ENCODE measurements at places on chromosomes 7 and 10.

GRCh38 chr10:131314799-131315198 is 3.3 kb upstream of the TCERG1L start:
- no peak for DNase-seq

GRCh38 chr10:92407305-92408016 is 116.5 kb downstream of the MARCHF5 start:
- peak; percentile 12 for DNase-seq

DNA sequence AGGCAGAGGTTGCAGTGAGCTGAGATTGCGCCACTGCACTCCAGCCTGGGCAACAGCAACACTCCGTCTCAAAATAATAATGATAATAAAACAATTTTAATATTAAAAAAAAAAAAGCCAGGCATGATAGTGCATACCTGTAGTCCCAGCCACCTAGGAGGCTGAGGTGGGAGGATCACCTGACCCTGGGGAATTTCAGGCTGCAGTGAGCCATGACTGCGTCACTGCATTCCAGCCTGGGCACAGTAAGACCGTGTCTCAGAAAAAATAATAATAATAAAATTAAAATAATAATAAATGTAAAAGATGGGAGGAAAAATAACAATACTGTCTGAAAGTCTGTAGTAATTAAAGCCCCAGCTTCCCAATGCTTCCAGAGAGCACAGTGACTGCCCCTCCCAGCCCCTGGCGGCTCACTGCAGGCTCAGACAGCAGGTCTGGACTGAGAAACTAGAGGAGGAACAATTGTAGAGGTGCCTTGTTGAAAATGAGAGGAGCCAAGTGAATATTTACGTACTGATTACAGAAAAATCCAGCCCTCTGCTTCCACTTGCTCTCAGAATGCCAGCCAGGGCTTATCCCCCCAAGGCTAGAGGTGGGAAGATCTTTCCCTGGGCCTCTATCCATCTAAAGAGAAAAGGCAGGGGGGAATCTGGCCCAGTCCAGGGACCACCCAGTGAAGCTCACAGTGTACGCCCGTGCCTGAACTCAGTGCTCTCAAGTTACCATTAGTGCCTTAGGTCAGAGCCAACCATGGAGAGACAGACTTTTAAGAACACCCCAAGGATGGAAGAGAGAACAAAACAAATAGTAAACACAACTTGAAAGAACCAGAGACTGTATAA is 112.8 kb downstream of the PARD3 start:
- no peak for DNase-seq

- no peak for DNase-seq
Measured at GRCh38 chr7:110897538-110897937, 193.4 kb upstream of the LRRN3 start.

- DNase-seq = no peak
Measured at GRCh38 chr7:114392686-114393085, 21.9 kb upstream of the FOXP2 start.

GRCh38 chr7:3042861-3043489 is 692 bp downstream of the CARD11 start:
- no peak for DNase-seq

DNA sequence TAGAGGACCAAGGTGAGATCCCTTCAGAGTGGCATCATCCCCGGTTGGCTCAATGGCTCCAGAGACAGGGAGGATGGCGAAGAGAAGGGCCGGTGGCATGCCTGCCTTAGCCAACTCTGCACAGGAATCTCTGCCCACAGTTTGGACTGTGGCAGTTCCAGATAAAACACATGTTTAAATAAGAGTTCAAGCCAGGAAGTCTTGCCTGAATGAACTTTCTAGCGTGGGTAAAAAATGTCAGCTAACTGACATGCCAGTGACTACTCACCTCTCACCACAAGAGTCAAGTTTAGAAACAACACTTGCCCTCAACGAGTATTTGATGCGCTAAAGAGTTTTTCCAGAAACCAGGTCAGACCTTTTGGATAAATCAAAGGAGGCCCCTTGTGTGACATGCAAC is 3.0 kb downstream of the NOD1 start:
- DNase-seq = no peak

DNA sequence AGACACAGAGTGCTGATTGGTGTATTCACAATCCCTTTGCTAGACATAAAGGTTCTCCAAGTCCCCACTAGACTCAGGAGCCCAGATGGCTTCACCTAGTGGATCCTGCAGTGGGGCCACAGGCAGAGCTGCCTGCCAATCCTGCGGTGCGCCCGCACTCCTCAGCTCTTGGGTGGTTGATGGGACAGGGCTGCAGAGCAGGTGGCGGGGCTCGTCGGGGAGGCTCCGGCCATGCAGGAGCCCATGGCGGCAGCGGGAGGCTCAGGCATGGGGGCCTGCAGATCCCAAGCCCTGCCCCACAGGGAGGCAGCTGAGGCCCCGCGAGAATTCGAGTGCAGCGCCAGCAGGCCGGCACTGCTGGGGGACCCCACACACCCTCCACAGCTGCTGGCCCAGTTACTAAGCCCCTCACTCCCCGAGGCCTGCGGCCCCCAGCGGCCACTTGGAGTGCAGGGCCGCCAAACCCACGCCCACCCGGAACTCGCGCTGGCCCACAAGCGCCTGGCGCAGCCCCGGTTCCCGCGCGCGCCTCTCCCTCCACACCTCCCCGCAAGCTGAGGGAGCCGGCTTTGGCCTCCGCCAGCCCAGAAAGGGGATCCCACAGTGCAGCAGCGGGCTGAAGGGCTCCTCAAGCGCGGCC is 7.7 kb upstream of the BET1 start:
- DNase-seq = no peak

DNA sequence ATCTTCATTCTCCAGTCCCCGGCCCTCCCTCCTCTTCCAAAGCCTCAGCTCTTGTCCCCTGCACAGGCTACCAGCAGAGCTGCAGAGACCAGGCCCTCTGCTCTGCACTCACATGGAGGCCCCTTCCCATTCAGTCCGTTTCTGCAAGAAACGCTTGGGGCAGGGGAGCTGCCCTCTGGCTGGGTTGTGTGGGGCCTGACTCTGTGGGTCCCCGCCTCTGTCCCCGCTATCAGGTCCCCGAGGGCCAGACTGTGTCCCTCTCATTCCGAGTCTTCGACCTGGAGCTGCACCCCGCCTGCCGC is 1.5 kb downstream of the PCOLCE start:
- DNase-seq = no peak

- DNase-seq = no peak
Measured at GRCh38 chr10:44125879-44126278, 259.0 kb downstream of the CXCL12 start.

GRCh38 chr7:105924945-105925344 is 38.1 kb upstream of the CDHR3 start:
- DNase-seq = no peak

- no peak for DNase-seq
Measured at GRCh38 chr10:97378933-97379921, 21.9 kb downstream of the RRP12 start.

DNA sequence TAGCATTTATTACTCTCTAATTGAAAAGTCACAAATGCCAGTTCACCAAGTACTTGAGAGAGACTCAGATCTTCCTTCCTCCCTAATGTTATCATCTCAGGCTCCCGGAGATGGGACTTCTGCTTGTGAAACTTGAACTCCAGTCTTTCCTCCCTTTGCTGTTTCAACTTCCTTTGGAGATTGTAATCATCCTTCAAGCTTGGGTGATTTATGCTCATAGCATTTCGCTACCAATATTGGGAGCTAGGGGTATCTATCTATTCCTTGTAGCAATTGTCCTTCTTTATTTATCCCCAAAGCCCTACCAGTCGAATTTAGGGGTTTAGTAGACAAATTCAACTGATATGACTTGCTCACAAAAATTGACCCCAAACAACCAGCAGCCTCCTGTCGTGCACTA is 117.9 kb upstream of the STARD3NL start:
- no peak for DNase-seq

DNA sequence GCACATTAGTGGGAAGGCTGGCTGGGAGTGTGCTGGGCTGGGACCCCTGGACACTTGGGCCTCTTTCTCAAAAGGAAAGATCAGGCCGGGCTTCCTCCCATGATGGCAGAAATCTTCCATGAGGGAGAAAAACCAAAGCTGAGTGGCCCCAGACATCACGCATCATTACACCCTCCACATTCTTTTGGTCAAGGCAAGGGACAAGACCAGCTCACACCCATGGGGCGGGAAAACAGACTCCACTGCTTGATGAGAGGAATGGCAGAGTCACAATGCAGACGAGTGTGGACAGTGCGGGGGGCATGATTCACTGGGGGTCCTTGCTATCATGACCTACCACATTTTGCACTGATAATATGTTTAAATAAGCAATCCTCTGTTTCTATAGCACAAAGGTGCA is 73.3 kb downstream of the CREB3L2 start:
- no peak for DNase-seq

- no peak for DNase-seq
Measured at GRCh38 chr10:23337616-23338015, 7.0 kb downstream of the C10orf67 start.

- no peak for DNase-seq
Measured at GRCh38 chr10:71218651-71219050, 6.3 kb downstream of the UNC5B start.

GRCh38 chr7:2104107-2104710 is 128.5 kb downstream of the MAD1L1 start:
- DNase-seq = peak; percentile 76

DNA sequence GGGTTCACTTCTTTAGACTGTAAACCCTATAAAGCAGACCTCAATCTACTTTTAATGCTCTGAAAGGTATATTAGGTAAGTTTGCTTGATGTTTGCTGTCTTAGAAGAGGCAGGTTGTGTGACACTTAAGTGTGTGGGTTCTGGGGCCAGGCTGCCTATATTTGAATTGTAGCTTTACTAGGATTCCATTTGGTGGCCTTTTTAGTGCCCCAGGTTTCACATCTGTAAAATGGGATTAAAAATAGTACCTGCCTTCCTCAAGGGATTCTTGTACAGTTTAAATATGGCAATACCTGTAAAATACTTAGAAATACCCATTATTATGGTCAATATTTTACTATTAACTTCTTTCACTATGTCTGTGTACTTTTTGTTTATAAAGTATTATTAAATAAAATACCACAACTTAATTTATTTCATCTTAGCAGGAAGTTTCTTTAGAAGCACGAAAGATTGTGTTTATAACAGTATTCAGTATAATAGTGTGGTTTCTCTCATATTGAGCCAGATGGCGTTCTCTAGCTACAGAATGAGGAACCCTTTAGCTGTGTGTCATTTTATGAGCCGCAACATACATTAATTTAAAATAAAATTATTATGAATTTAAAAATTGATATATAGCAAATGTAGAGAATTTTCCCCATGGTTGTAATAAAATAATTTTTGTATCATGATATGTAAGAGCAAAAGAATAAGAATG is 94.2 kb downstream of the CDK14 start:
- DNase-seq = no peak

- DNase-seq = no peak
Measured at GRCh38 chr7:154383045-154383444, 330.8 kb downstream of the DPP6 start.

DNA sequence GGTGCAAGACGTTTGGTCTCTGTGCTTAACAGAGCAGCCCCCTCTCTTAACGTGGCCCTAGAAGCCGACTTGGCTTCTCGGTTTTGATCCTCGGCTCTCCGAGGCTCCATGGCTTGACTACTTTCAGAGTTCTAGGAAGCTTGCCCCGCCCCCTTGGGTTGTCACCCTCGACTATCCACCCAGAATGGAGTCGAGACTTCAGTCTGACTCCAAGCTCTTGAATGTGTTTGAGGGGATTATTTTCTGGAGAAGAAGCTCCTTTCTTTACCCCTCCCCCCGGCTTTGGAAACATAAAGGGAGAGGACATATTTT is 448 bp downstream of the SEC24C start:
- DNase-seq = no peak

DNA sequence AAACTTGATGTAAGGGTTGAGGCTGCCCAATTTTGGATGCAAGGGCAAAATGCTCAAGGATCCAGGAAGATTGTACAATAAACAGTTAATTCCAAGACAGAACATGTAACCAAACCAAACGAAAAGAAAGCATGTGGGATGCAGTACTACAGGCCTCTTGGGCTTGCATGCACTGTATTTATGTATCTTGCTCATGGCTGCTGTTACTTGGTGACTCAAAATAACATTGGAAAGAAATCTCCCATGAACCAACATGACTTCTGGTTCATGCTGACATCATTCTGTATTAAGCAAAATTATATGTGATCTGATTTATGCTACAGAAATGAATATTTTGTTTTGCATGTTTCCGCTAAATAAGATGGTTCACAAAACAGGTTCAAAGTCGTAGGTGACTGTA is 65.9 kb upstream of the FZD1 start:
- DNase-seq = no peak

DNA sequence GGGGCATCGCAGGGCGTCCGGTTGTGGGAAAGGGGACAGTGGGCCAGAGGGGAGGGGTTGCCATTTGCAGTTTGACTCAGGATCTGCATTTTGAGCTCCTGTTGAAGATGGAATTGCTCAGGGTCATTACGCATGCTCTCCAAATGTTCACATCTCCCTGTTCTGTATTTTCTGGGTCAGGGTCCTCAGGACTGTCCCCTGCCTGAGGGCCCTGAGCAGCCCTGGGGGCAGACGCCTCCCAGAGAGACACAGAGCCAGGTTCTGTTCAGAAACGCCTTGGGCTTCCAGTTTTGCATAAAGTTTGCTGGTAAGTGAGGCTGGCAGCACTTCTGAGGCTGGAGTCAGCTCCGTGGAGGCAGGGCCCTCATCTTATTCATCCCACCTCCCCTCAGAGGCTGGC is 34.1 kb upstream of the NUB1 start:
- DNase-seq = no peak

DNA sequence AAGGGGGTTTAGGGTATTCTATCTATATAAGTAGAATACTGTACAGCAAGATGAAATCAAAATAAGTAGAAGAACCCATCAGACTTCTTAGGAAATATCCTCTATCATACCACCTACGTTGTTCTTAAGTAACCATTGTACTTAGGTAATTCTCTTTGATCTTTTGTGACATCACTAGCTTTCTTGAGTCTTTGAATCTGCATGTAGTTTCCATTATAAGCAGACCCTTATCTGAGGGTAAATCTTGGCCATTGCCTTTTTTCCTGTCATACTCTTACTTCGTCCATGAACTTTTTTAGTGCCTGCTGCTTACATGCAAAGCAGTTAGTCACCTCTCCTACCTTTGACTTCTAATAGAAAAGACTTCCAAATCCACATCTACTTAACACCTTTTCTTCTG is 49.0 kb downstream of the WAC start:
- DNase-seq = no peak

DNA sequence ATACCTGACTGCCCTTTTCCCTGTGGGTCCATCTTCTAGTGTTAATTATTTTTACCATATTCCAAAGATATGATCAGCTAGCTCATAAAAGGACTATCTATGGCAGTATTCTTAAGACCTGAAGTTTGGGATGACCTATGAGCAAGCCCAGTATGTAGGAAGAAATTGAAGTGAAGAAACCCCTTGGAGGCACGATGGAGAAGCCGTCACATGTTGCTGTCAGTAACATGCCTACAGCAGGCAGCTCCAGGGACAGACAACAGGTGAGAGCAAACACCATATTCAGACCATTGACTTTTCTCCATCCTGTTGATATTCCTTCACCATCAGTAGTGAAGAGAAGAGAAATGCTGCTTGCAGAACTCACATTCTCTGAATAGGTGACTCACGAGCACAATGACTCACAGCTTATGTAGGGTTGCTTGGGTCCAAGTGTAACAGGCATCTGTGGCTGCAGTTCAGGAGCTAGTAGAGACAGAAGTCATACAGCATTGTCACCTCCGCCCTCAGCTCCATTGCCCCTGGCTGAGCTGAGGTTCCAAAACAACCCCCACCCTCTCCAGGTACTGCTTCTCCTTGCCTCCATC is 8.4 kb upstream of the LYZL2 start:
- peak; percentile 7 for DNase-seq

- no peak for DNase-seq
Measured at GRCh38 chr10:104260775-104261115, 6.1 kb downstream of the GSTO1 start.

- no peak for DNase-seq
Measured at GRCh38 chr7:17477182-17477581, 178.7 kb downstream of the AHR start.

Data from pons (tissue), 1 donor.